ENCODE measurements at places on chromosomes 12 and 14.

DNA sequence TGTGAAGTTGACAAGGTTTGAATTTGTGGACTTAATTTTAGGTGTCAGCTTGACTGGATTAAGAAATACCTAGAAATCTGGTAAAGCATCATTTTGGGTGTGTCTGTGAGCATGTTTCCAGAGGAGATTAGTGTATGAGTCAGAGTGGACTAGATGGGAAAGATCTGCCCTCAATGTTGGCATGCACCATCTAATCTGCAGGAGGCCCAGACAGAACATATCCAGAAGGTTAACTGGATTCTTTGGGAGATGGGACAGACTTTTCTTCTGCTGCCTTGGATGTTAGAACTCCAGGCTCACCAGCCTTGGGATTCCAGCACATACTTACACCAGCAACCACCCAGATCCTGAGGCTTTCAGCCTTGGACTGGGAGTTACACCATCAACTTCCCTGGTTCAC is 14.1 kb downstream of the SGPP1 start:
- no peak for DNase-seq

DNA sequence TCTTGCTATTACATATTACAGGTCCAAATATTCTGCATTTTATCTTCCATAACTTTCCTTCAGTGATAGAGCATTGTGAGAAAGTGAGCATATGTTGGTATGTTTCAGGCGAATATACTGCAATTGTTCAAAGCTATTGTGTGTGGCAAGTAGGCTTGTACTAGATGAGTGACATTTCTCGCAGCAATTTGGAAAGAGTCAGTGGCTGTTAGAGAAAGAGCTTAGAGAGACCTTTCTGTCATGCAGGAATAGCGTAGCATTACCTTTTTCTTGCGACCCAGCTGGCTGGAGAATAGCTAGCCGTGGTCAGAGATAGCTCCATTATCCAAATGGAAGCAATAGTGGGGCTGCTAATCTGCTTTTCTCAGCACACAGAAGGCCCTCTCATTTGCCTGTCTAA is 678.5 kb upstream of the FOXG1 start:
- DNase-seq, result no peak

- DNase-seq, result no peak
Observed at GRCh38 chr14:99387880-99388279, 92.8 kb downstream of the SETD3 start.

DNA sequence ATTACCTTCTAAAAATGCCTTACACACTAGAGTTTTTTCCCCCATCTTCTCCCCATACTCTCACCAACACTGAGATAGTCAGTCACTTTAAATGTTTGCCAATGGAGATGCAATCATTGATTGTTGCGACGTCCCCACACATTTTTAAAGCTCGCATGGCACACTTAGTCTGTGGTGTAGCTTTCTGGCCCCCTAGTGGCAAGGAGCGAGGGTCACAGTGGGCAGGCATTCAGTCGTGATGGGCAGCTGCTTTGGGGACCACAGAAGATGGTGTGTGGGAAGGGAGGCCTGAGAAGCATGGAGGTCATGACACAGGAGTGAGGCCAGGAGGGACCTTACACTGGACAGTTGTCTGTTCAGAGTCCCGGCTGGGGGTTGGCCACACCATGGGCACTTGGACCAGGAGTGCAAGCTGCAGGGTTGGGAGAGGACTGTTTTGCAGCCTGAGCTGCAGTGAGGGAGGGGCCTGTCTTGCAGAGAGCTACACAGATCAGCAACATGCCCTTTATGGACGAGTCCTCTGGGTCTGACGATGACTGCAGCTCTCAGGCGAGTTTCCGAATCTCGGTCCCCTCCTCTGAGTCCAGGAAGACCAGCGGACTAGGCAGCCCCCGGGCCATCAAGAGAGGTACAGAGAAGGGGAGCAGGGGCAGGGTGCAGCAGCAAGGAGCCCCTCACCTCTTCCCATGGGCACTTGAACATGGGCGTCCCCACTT is 28.6 kb downstream of the PIGH start:
- DNase-seq, result peak; percentile 72

- no peak for DNase-seq
Observed at GRCh38 chr14:102201776-102202175, 62.1 kb downstream of the WDR20 start.

DNA sequence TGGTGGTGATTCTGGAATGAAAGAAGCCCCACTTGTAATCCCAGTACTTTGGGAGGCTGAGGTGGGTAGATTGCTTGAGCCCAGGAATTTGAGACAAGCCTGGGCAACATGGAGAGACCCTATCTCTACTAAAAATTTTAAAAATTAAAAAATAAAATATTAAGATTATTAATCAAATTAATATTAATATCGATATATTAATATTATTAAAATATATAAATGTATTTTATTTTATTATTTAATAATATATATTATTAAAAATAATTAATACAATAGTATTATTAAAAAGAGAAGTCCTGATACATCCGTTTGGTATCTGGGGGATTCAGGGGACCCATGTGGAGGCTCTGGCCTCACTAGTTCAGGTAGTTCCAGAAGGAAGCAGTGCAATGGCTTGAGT is 68.7 kb downstream of the FOXN4 start:
- no peak for DNase-seq

DNA sequence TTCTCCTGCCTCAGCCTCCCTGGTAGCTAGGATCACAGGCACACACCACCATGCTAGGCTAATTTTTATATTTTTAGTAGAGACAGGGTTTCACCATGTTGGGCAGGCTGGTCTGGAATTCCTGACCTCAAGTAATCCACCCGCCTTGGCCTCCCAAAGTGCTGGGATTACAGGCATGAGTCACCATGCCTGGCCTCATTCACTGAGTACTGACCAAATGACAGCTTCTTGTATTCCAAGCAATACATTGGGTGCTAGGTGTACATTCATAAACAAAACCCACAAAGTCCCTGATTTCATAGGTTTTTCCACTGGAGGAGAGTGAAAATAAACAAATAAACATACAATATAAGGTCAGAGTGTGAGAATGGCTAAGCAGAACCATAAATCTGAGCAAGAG is 136.3 kb downstream of the HELB start:
- DNase-seq, result no peak
